ENCODE measurements at places on chromosomes 6 and 20. TPM values are rescaled to one million over a fixed set of nuclear protein-coding genes. Genes with fewer than 3 reads are reported as not detected.

DNA sequence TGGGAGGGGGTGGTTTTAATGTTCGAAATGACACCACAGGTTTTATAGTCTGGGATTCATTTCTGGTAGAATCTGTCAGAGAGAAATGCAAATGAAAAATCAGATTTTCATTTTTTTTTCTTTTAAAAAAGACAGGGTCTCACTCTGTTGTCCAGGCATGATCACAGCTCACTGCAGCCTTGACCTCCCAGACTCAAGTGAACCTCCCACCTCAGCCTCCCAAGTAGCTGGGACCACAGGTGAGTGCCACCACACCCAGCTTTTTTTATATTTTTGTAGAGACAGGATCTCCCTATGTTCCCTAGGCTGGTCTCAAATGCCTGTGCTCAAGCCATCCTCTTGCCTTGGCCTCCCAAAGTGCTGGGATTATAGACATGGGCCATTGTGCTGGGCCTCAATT is 2.4 kb upstream of the ADNP start:
- ATAC-seq, result no peak

DNA sequence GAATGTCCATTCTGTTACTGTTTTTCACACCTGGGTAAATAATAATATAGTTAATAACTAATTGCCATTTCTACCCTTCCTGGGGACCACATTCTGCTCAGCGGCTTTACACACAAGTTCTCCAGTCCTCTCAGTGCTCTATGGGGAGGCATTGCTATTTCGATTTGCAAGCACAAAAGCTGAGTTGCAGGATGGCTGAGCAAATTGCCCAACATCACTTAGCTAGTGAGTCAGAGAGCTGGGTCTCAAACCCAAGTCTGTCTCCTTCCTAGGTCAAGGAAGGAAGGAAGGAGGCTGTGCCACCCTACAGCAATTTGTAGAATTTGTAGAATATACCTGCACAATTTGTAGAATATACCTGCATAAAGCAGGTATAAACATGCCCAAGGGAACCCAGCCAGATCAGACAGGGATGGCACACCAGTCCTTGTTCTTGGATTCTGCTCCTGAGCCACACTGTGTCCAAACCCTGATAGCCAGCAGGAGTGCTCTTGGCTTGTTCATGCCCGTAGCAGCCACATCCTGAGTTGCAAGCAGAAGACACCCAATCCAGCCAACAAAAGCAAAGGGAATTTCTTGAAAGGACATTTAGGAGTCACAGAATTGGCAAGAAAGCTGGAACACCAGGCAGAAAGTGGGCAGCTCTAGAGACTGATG is 56.9 kb downstream of the LY86 start:
- no peak for ATAC-seq

DNA sequence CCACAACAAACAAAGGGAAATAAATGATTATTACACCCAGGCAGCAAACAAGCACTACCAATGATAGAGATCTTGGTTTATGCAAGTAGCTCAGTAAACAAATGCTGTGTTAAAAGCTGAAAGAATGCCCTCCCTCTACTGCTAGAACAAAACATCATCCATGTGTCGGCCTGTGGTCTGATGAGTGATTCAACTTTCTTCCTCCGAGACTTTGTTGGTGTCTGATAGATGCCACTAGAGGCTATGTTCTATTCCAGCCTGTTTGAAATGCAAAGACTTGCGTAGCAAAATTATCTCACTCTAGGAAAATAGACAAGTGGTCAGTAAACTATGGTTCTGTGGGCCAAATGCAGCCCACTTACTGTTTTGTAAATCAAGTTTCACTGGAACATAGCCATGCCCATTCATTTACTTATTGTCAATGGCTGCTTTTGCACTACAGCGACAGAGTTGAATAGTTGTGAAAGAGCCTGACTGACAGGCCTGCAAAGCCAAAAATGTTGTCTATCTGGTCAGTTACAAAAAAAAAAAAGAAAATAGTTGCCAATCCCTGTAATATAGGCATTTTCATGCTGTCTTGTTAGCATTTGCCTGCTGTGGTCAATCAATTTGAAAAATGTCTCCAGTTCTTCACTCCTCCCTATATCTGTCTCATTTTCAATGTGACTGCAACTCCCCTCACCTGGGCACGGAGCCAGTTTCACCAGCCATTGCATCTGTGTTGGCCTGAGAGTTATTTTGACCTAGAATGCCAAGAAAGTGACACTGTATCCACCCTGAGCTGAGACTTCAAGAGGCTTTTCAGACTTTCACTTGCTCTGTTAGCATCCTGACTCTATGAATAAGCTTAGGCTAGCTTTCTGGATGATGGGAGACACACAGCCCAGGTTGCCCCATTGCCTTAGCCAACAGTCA is 544.6 kb upstream of the BTBD3 start:
- no peak for ATAC-seq

DNA sequence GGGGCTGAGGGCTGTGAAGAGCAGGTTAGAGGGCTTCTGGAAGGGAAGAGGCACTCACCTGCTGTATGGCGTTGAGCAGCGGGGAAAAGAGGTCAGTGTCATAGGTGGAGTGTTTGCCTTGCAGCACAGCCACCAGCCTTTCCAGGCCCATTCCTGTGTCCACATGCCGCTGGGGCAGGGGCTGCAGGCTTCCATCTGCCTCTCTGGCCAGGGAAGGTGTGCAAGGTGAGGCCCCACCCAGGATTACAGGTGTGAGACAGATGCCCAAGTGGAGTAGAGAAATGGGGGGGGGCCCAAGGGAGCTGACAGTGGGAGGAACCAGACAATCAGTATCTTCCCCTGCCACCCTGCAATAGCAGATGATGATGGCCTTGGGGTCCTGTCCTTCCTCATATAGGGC is 2.9 kb downstream of the AARS2 start:
- no peak for ATAC-seq

- no peak for ATAC-seq
Observed at GRCh38 chr6:78611102-78611620, 256.2 kb upstream of the IRAK1BP1 start.

- ATAC-seq, result no peak
Observed at GRCh38 chr6:28696682-28697081, 171.0 kb downstream of the GPX5 start.

DNA sequence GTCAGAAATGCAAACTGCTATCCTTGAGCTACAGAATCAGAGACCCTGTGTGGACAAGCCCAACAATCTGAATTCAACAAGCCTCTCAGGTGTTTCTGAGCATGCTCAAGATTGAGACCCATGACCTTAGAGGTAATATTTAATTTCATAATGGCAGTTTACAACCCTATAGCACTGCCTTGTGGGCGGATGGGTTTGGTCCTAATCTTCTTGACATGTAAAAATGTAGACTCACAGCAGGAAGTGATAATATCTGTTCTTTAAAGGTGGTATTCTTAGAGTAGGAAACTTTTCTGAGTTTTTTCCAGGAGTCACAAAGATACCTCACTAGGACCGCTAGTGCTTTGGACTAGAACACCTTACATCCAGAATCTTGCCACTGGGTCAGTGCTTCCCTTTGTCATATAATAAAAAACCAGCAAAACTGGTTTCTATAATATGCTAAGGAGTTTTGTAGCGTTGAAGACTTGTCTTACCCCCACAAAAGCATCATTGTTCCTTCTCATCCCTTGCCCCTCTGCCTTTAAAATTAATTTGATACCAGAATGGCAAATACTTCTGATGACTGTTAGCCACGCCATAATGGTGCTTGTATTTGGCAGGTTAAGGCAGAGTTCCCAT is 52.6 kb downstream of the E2F3 start:
- ATAC-seq, result no peak

- no peak for ATAC-seq
Observed at GRCh38 chr6:26472549-26473290, 15.0 kb downstream of the BTN2A1 start.

DNA sequence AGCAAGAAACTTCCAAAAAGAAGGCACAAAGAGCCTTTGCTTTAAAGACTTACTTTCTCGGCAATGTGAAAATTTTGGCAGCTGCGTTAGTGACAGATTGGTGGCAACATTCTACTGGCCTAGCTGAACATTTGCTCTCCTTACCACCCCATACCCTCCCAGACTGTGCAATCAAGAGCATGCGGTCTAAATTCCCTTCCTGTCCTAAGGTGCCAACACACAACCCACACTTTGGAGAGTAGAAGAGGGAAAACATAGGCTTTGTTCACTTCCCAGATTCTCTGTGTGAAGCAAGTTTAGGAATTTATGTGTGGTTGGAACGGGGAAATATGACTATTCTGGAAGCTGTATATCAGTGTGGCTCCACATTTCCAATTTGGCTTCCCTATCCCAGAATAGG is 29.8 kb upstream of the NEDD9 start:
- no peak for ATAC-seq

- no peak for ATAC-seq
Observed at GRCh38 chr20:3595541-3595940, 67.7 kb downstream of the GFRA4 start.

DNA sequence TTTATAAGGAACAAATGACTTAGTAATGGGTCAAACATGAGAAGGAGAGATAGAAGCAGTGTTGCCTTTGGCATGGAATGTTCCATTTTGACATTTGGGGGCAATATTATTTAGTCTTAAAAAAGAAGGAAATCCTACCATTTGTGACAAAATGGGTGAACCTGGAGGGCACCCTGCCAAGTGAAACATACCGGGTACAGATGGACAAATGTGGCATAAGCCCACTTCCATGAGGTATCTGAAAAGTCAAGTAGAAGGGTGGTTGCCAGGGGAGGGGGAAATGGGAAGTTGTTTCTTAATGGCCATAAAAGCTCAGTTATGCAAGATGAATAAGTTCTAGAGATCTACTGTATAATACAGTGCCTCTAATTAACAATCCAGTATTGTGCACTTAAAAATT is 269.3 kb downstream of the TBC1D7 start:
- no peak for ATAC-seq

DNA sequence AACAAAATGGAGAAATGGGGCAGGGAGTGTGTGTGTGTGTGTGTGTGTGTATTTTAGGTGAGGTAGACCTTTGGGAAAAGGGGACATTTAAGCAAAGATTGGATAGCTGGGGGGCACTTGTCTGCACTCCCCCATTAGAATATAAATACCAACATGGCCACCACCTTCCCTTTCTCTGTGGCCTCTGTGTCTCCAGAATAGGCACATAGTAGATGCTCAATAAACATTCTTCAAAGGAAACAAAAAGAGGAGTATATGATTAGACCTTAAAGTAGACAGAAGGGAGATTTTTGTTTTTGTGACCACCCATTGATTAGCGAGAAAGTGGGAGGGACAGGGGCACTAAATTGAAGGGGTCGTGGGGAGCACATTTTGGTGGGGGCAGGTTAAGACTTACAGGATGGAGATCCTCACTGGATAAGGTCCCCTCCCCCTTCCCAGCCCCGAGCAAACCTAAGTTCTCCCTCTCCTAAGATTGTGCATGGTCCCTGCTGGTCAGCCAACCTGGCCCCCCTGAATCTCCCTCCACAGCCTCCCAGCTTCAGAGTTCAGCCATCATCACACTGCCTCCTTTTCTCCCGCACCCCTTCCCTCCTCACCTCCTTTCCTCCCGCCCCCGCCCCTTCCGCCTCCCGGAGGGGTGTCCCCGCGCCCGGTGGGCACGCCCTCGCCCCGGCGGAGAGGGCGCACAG is 514 bp upstream of the TSHZ2 start:
- no peak for ATAC-seq

GRCh38 chr20:61809006-61809770 is 256.5 kb downstream of the TAF4 start:
- no peak for ATAC-seq

- ATAC-seq, result peak; percentile 71
Observed at GRCh38 chr20:44745598-44746366, at the start of gene KCNK15. Gene KCNK15, plus strand, starts transcription at chr20:44745865. Its CDS starts 46 bp downstream, at chr20:44745911.

DNA sequence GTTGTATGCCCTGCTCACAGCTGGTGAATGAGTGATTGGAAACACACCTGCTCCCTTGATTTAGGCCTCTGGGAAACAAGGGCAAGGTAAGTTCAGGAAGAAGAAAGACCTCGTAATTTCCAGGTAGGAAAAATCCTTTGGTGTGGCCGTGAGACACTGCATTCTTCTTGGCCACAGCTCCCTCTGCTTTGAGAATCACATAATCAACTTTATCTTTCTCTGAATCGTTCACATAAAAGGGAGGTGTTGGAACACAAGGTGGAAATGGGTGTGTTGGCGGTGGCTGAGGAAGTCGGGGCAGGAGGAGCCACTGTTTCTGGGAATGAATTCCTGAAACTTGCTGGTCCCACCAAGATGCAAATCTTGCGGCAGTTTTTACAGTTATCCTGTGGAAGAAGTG is 25.9 kb downstream of the FAM209B start:
- ATAC-seq, result no peak

SLC44A4 gene
- total RNA-seq, result 0.39 TPM

PYGB gene
- total RNA-seq, result 15.4 TPM

GJA10 gene
- total RNA-seq, result not detected

GLP1R gene
- not detected for total RNA-seq

NMBR gene
- total RNA-seq, result not detected

EBF4 gene
- 4.9 TPM for total RNA-seq

DLK2 gene
- total RNA-seq, result 1.3 TPM

MICB gene
- 25.8 TPM for total RNA-seq

ADGRF5 gene
- not detected for total RNA-seq

OR2H2 gene
- total RNA-seq, result not detected

EEF1A1 gene
- total RNA-seq, result 9,813 TPM

SLC17A4 gene
- total RNA-seq, result not detected

HS3ST5 gene
- not detected for total RNA-seq

CST4 gene
- not detected for total RNA-seq

OR12D1 gene
- total RNA-seq, result not detected
